ENCODE measurements at places on chromosomes 7 and 10.
A peak's percentile ranks its signal among the peaks of the same experiment; 100 is the strongest.

GRCh38 chr7:18503126-18503866 lies 7.7 kb downstream of the HDAC9 start:
- no peak for DNase-seq

GRCh38 chr10:129207297-129207696 lies 259.7 kb upstream of the MGMT start:
- no peak for DNase-seq

- no peak for DNase-seq
Observed at GRCh38 chr10:83937826-83938225, 201.5 kb upstream of the GHITM start.

DNA sequence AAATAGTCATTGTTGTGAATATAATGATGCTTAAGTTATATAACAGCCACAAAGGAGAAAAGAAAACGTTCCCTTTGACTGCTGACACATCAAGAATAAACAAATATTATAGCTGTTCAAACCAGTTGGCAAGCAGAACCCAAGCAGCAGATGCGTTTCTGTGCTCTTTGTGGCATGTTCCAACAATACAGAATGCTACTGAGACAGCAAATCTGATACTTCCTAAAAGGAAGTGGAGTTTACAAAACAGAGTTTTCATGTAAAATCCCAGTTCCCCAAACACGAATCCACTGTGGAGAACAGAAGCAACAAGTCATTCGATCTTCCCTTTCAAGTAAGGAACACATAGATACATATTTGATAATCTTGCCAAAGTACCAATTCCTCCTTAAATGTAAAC lies 170.9 kb upstream of the ASAH2 start:
- no peak for DNase-seq

GRCh38 chr10:69837261-69837660 lies 35.6 kb downstream of the COL13A1 start:
- DNase-seq, result no peak

- no peak for DNase-seq
Observed at GRCh38 chr10:30579574-30579973, 50.0 kb downstream of the LYZL2 start.

- DNase-seq, result no peak
Observed at GRCh38 chr7:111920329-111920728, 285.9 kb downstream of the DOCK4 start.

GRCh38 chr7:58086461-58086860 lies 636.5 kb downstream of the ZNF716 start:
- no peak for DNase-seq

DNA sequence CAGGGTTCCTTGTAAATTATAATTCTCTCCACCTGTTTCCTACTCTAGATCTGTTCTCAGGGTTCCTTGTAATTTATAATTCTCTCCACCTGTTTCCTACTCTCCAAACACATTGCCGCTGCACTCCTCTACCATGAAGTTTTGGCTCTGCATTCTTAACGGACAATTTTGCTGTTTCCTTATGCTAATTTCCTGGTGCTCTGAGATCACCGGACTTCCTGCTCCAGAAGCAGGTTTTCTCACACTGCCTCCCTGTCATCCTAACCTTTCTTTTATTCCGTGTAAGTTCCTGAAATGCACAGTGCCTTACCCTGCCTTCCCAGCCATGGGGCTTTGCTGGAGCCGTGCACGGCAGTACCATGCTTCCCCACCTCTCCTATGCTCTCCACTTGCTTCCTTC lies 256.8 kb downstream of the PLXNA4 start:
- DNase-seq, result no peak

- no peak for DNase-seq
Observed at GRCh38 chr7:22811746-22812280, 10.8 kb downstream of the TOMM7 start.

DNA sequence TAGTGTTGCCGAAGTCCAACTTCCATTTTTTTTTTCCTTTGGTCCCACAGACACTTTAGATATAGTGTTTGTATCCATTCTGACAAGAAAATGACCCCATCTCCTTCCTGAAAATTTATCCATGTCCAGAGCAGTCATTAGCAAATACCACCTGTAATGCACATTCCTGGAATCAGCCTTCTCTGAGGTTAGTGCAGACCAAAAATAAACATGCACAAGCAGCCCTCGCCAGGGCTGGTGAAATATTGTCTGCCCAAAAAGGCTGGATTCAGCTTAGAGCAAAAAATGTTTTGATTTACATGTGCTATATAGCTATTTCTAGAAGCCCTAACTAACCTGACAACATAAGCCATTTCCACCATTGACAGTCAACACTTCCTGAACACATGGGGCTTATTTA lies 145.7 kb downstream of the TAX1BP1 start:
- no peak for DNase-seq

GRCh38 chr10:80373502-80373901 lies 16.9 kb downstream of the DYDC2 start:
- DNase-seq, result no peak

DNA sequence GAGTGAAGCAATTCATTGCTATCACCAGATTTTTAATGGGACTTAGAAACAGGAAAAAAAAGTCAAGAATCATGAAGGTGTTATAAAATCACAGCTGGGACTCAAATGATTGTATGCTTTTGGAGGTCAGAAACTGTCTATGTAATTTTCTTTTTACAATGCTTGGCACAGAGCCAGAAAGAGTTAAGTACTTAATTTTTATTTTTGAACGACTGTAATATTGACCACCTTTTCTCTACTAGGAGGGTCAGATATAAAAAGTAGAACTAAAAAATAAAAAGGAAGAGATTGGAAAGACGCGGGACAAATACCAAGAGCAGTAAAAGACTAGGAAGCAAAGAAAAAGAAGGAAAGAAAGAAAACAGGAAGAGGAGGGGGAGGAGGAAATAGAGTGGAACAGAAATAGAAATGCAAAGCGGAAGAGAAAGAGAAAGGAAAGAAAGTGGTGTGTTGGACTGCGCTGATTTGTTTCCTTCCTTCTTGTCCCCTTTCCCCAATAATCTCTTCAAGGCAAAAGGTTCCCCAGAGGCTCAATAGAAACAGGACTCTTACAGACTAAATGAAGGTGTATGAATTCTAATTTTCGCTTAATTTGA lies 23.2 kb upstream of the C1GALT1 start:
- DNase-seq, result no peak

- DNase-seq, result no peak
Observed at GRCh38 chr10:24174014-24174413, 34.9 kb upstream of the KIAA1217 start.

DNA sequence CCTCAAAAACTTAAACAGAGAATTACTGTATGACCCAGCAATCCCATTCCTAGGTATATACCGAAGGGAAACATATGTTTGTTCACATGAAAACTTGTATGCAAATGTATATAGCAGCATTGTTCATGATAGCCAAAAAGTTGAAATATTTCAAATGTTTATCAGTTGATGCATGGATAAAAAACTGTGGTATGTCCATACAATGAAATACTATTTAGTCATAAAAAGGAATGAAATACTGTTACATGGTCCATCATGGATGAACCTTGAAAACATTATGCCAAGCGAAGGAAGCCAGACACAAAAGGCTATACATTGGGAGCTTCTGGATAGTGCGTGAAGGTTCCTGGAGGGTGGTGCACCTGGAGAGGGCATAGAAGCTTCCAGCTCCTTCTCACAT lies 11.0 kb upstream of the TRA2A start:
- no peak for DNase-seq

- DNase-seq, result no peak
Observed at GRCh38 chr7:46192271-46192670, 271.2 kb upstream of the IGFBP3 start.

DNA sequence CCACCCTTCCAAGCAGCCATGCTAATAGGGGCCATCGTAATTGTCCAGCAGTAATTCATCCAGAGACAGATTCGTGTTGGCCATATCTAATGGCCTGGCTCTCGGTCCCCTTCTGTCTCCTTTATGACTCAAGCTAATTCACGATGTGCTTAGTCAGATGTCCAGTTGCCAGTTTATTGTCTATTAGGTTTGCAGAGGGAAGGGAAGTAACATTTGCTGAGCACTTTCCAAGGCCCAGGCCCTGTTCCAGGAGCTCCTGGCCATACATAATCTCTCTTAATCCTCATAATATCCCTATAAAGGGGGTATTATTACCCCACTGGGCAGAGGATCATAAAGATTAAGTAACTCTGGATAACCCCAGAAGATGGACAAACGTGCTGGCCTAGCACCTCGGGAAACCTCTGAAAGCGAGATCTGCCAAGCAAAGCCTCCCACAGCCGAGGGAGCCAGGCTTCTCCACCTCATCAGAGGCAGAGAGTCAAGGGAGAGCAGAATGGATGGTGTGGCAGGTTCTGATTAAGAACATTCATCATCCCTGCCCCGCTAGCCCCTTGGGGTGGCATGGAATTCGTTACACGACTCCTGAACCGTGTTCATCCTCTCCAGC lies 153.7 kb downstream of the PLXNA4 start:
- no peak for DNase-seq

- DNase-seq, result no peak
Observed at GRCh38 chr7:117555260-117555659, 75.4 kb downstream of the CFTR start.

DNA sequence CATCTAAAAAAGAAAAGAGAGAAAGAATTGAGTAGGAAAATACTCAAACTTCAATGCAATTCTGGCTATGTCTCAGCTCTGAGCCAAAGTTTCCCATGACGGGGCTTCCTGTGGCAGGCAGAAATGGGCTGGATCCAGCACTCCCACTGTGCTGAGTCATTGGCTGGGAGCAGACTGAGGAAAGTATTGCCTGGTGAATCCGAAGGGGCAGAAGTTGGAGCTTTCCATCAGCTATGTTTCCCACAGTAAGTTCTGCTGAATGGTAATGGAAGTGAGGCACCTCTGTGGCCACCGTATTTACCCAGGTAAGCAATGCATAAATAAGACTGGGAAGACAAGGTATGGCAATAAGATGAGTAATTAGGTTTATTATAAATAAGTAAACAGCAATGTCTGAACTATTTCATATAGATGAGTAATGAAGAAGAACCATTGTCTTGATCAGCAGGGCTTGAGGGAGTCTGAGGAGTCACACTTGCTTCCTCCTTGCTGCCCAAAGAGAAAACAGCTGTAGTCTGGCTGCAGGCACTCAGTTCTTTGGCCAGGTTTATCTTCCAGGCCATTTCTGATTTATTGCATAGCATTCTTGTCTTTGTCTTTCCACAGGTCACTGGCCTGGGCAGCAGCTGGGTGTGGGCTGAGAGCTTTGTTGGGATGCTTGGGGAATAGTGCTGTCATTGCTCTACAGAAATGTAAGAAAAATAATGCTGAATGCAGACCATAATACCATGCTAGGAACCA lies 255.3 kb downstream of the DNAJB9 start:
- no peak for DNase-seq

GRCh38 chr10:22846294-22846693 lies 81.6 kb upstream of the ARMC3 start:
- no peak for DNase-seq

DNA sequence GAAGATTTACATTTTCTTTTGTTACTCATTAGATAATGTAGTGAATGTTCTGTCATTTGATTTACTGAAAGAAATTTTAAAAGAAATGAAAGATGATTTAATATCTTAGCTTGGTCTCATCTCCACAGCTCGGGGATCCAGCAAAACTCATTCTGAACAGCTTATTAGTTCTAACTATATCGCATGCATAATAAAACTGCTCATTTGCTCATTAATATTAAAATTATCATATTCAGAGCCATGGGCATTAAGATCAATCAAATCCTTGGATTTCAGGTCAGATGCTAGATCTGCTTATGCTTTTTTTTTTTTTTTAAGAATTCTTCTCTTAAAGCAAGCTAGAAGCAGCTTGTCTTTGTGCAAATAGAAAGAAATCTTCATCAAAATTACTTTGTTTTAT lies 246.1 kb downstream of the FOXP2 start:
- no peak for DNase-seq

DNA sequence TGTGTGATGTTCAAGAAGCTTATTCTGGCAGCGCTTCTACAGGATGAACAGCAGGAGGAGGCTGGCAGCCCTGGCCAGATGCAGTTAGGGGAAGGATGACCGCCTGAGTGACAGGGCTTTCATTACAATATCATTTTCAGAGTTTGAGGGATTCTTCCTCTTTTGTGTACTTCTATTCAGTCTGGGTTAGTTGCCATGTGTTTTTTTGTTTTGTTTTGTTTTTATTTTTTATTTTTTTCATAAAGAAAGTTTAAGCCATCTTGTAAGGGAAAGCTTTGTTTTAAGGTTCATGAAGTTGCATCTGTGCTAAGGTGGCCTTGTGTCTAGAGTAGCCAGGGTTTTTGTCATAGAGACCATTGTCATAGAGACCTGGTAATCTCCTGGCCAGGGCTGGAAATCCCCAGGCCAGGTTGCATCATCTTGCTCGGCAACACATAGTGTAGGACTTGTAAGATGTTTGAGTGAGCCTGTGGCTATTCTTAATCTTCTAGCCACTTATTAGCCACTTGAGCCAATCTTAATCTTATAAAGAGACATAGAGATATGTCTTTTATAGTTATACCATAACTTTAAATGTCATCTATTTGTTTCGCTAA lies 230.5 kb upstream of the TMEM229A start:
- DNase-seq, result peak; percentile 25

DNA sequence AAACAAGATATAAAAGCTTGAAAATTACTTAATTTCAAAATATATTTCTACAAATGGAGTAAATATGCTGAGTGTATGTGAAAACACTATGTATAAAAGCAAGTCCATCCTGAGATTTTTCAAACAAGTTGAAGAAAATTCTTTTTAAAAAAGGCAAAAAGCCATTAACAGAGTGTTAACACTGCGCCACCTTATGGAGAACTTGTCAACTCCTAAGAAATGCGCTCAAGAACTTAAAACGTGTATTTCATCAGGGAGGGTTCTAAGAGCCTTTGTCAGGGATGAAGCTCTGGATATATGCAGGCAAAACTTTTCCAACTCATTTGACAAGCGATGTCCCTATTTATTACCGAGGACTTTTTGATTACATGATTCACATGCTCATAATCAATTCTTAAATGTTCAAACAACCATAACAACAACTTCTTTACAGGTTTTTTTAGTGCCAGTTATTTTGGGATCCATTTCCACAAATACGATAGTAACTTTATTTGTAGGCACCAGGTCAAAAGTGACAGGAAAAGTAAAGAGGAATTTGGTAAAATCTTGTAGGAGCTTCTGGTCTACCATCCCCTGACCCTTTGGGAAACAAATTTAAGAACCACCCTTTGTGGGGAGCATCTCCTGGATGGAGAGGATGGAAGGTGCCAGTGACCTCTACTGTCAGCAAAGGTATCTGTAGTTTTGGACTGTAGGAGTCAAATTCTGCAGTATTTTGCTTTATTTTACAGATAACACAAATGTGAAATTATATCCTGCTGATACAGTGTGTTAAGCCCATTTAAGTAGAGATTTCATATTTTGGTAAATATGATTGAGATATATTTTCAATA lies 23.2 kb downstream of the CALCR start:
- peak; percentile 3 for DNase-seq

DNA sequence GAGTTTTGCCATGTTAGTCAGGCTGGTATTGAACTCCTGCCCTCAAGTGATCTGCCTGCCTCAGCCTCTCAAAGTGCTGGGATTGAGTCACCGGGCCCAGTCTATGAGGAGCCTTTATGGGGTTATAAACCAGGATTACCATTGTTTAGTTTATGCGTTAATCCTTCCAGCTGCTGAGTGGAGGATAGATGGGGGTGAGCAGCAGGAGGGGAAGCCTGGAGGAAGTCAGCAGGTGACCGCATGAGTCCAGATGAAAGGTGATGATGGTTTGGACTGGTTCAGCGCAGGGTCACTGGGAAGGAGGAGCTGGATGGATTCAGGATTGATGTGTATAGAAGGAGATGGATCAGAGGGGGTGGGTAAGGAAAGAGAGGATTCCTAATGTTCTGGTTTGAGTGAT lies 197.1 kb downstream of the ADAM12 start:
- DNase-seq, result no peak
